ENCODE measurements at places on chromosomes 12 and 14.
A peak's percentile ranks its signal among the peaks of the same experiment; 100 is the strongest.

DNA sequence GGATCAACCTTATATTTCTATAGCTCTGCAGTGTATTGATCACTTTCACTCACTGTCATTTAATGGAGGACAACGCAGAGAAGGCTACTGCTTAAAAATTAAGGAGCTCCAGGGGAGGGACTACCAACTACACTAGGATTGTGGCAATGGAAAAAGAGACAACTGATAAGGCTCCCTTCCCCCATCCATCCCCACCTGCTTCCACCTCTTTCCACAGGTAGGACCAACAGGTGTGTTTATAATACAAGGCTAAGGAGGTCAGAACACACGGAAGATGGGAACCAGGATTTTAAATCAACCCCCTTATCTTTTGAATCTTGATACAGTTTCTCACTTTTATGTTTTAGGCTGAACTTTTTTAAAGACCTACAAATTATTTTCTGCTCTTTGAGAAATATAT is 90.8 kb downstream of the STAB2 start:
- DNase-seq = no peak

DNA sequence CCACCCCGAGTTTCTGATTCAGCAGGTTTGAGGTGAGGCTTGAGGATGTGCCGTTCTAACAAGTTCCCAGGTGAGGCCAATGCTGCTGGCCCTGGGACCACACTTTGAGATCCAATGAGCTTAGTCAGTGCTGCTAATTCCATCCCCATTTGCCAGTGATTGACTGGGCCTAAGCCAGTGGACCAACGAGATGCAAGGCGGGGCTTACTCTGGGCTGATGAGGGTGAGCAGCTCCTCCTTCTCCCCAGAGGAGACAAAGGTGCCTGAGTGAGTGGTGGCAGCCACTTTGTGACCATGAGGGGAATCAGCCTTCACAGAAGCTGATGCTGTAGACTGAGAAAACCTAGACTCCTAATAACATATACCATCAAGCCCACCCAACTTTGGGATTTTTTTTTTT is 23.1 kb upstream of the HNF1A start:
- no peak for DNase-seq

DNA sequence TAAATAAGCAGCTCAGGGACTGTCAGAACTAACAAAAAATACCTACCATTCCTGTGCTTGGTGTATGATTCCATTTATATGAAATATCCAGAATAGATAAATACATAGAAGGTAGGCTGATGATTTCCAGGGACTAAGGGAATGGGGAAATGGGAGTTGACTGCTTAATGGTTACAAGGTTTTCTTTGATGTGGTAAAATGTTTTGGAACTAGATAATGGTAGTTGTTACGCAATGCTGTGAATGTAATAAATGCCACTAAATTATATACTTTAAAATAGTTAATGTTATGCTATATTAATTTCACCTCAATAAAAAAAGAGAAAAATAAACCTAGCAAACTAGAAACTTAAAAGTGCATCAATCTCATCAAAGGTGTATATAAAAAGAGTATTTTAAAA is 41.1 kb downstream of the CEP83 start:
- no peak for DNase-seq

- DNase-seq = no peak
Measured at GRCh38 chr14:55126034-55126433, 3.0 kb upstream of the LGALS3 start.

GRCh38 chr12:107351109-107351508 is 257.8 kb upstream of the CRY1 start:
- DNase-seq = no peak

- DNase-seq = no peak
Measured at GRCh38 chr12:31887109-31887811, 72.0 kb upstream of the RESF1 start.

DNA sequence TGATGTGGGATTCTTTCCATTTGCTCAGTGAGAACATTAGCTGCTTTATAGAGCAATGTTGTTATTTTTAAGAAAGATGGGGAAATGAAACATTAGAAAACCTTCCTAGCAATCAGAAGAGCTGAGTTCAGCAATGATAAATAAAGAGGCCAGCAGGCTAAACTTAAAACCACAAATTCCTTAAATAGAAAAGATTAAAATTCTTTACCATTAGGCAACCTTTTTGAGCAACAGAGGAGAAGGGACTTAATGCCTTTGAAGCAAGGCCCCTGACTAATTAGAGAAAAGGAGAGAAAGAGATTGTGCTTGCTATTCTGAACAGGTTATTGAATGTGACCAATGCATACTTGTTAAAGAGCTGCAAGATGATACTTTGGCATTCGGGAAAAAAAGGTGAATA is 160.8 kb upstream of the LMO3 start:
- DNase-seq = no peak

DNA sequence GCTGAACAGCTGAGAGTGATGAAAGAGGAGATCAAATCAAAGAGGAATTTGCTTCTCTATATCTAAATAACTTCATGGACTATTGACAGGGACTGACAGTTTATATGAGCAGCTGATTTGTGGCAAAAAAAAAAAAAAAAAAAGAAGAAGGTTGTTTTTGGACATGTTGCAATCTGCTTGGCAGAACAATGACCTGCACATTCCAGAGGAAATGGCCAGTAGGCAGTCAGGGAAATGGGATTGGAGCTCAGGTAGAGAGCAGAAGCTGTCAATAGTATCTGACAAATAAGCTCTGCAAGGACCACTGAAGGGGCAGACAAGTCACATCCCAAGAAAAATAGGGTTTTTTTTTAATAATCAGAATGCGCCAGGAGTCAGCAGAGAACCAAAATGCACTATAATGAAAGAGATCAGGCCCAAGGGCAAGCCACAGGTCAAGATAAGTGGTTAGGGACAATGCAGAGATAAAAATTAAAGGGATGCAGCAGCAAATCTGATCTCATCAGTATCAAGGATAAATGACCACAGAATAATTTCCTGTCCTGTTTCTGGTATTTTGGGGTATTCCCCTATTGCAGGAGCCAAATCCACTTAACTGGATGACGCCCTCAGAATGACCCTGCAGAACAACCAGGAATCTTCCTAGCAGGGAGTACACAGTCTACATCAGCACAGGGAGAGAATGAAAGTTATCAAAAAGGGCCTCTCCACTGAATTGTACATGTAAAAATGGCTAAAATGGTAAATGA is 22.6 kb upstream of the DUSP16 start:
- DNase-seq = no peak

GRCh38 chr12:4742416-4742970 is 22.3 kb downstream of the GALNT8 start:
- no peak for DNase-seq

DNA sequence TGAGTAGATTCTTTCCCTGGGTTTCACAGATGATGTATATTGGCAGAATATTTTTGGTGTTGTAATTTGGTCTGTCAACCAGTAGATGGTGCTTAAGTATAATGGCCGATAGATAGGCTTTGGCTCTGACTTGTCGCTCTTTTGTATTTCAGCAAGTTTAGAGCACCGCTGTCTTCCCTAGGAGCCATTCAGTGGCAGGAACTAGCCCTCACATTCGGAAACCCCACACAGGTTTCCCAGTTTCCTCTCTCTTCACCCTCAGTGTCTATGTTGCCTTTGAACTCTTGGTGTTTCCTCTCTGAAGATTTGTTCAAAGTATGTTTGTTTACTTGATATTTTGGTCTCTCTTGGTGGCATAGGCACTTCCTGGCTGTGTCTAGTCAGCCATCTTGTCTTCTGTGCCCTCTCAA is 102.2 kb downstream of the GPHN start:
- DNase-seq = peak; percentile 1

GRCh38 chr12:45327823-45328383 is 112.0 kb downstream of the ANO6 start:
- DNase-seq = peak; percentile 12

DNA sequence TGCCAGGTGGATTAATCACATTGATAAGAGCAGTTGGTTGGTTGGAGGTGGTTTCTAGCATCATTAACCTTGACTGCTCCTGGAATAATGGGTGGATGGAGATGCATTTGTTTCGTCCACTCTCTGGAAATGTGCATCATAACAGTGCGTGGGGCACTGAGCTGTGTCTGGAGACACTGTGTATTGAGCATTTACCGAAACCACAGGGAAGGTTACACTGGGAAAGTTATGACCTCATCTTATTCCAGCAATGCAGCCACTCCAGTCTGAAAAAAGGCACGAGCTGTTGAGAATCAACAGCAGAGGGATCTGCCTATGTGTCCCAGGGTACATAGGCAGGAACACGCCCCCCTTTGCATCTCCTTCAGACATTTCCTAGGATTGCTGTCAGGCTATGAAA is 27.2 kb downstream of the RNFT2 start:
- DNase-seq = no peak

- no peak for DNase-seq
Measured at GRCh38 chr12:128594521-128594920, 229.2 kb downstream of the SLC15A4 start.

DNA sequence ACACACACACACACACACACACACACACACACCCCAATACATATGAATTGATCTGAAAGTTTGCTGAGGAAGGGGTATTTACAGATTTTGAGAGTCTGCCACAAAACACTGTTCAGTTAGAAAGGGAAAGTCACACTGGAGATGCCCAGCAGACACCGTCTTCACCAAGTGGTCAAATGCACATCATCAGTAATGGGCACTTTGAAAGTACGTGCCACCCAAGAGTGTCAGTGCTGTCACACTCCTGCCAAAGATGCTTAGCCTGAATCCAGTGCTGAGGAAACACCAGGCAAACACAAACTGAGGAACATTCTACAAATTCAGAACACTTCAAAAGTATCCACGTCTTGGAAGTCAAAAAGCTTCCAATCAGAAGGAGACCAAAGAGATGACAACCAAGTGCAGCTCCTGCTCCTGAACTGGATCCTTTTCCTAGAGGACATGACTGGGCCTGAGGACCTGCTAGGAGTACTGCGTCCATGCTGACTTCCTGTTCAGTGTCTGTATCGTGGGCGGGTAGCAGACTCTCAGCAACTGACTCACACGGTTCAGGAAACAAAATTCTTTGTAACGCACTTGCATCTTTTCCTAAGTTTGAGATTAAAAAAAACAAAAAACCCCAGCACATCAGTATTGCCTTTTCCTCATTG is 18.6 kb downstream of the PSMC1 start:
- DNase-seq = peak; percentile 37

GRCh38 chr14:74464785-74465184 is 28.3 kb downstream of the NPC2 start:
- DNase-seq = no peak

GRCh38 chr14:23605931-23606585 is 27.5 kb upstream of the JPH4 start:
- peak; percentile 24 for DNase-seq

- DNase-seq = no peak
Measured at GRCh38 chr14:43754838-43755237, 752.2 kb downstream of the FSCB start.

DNA sequence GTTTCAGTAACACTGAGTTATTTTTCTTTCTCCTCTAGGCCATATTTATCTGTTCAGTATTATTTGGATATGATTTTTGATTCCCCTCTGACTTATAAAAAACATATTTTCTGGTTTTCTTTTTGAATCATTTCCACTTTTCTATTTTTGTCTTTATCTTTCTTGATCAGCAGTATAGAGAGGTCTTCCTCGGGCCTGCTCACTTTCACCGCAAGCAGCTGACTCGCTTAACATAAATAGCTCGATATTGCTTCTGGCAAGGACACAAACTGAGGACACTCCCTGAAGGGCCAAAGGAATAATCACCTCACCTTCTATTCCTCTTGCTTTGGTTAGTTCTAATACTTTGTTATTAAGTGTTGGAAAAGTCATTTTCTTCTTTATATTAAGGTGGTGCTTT is 25.8 kb upstream of the TRHDE start:
- DNase-seq = no peak

GRCh38 chr12:45242180-45242579 is 26.3 kb downstream of the ANO6 start:
- no peak for DNase-seq

GRCh38 chr12:128266541-128267130 is 334 bp upstream of the TMEM132C start:
- no peak for DNase-seq

DNA sequence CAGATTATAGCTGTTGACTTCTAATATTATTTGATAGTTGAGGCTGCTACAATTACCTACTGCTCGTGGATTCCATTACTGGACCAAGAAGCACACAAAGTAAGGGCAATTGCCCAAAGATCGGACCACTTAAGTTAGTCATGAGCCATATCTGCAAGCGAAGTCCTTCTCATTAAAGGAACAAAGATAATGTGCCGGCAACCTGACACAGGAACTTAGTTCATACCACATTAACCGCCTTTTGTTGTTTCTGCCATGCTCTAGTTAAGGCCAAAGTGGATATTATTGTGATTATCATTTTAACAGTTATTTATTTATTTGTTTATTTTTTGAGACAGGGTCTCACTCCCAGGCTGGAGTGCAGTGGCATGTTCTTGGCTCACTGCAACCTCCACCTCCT is 38.1 kb upstream of the TMED10 start:
- DNase-seq = no peak

GRCh38 chr14:105280525-105280924 is 20.3 kb downstream of the BRF1 start:
- DNase-seq = no peak

DNA sequence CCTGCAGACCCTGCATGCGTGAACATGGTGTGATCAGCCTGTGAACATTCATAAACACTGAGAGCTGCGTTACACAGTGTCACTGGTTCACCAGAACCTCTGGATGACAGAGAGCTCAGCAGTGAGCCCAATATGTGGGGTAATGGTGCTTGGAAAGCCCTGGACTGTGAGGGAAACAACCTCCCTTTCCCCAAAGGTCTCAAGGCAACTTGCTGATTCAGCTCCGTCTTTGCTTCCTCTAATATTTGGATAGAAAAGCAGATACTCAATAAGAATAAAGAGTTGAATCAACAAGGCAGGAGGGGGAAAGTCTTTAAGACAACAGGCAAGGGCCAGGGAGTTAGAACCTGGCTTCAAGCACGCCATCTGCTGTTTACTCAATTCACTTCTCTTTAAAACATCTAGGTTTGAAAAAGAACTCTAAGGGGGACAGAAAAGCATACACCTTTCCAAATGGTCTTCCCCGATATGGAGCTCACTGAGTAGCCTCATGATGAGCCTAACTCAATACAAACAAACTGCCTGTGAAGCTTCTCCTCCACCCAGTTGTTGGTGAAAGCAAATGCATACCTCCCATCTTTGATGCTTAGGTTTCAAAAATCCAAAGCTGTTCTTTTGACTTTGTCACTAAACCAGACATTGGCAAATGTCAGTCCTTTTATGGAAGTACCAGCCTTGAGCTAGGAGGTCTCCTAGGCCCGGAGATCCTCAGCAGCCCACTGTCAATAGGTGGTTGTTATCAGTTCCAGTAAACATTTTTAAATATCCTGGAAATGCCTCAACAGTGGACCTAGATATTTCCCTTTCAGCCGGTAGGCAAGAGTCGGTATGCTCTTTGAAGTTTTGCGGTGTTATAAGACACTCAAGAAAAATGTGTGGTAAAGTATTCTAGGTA is 76.1 kb downstream of the SAMD4A start:
- no peak for DNase-seq

GRCh38 chr12:94133964-94134795 is 14.2 kb upstream of the PLXNC1 start:
- DNase-seq = peak; percentile 48

GRCh38 chr14:86153480-86153879 is 623.5 kb downstream of the FLRT2 start:
- DNase-seq = no peak
